ENCODE measurements at places on chromosomes 11 and 22. TPM values are rescaled to one million over a fixed set of nuclear protein-coding genes. Genes with fewer than 3 reads are reported as not detected.

The KLHDC7B gene
- total RNA-seq = 0.26 TPM

The STARD10 gene
- total RNA-seq = 51.1 TPM

The ZP1 gene
- total RNA-seq = not detected

The USP35 gene
- 7.0 TPM for total RNA-seq

The MYO18B gene
- 0.11 TPM for total RNA-seq

The ARSA gene
- total RNA-seq = 32.8 TPM

The FOLR2 gene
- total RNA-seq = 41.6 TPM

The PATE1 gene
- not detected for total RNA-seq

The LRRC75B gene
- 20.4 TPM for total RNA-seq

The C22orf31 gene
- total RNA-seq = 0.38 TPM

The PAX6 gene
- total RNA-seq = 0.38 TPM

The CTSD gene
- total RNA-seq = 369 TPM

The UBQLN3 gene
- total RNA-seq = not detected

The PACS1 gene
- 37.6 TPM for total RNA-seq

The LARGE2 gene
- 18.3 TPM for total RNA-seq

The NELL1 gene
- total RNA-seq = not detected

The DDI1 gene
- not detected for total RNA-seq

The OR5A1 gene
- total RNA-seq = not detected

The OR2D3 gene
- not detected for total RNA-seq

The ZNF280B gene
- 0.19 TPM for total RNA-seq

The SLC22A8 gene
- not detected for total RNA-seq

The MS4A14 gene
- total RNA-seq = 0.95 TPM

The NAALADL1 gene
- total RNA-seq = 5.2 TPM

The FREY1 gene
- total RNA-seq = 0.57 TPM

The CRYBA4 gene
- not detected for total RNA-seq

The CARD10 gene
- total RNA-seq = 19.5 TPM

The ANGPTL5 gene
- not detected for total RNA-seq

The PLAAT5 gene
- total RNA-seq = 0.13 TPM

The SORL1 gene
- 16.4 TPM for total RNA-seq

The GNAZ gene
- total RNA-seq = 1.1 TPM

The OR4C5 gene
- total RNA-seq = not detected

The RTN4R gene
- 1.7 TPM for total RNA-seq

The SCGB1A1 gene
- not detected for total RNA-seq

The PHLDB1 gene
- total RNA-seq = 28.1 TPM

The PRODH gene
- total RNA-seq = 9.2 TPM

The DNAJB13 gene
- not detected for total RNA-seq

The SMIM35 gene
- not detected for total RNA-seq

The NTM gene
- total RNA-seq = 0.88 TPM

The MUC6 gene
- total RNA-seq = not detected

The NLRP10 gene
- not detected for total RNA-seq

The FAM181B gene
- total RNA-seq = 0.57 TPM

The GPR83 gene
- not detected for total RNA-seq

The DMC1 gene
- total RNA-seq = 1.1 TPM

The CST6 gene
- 15.3 TPM for total RNA-seq

The OR8B8 gene
- total RNA-seq = not detected
